ENCODE measurements at places on chromosomes 11 and 22.

DNA sequence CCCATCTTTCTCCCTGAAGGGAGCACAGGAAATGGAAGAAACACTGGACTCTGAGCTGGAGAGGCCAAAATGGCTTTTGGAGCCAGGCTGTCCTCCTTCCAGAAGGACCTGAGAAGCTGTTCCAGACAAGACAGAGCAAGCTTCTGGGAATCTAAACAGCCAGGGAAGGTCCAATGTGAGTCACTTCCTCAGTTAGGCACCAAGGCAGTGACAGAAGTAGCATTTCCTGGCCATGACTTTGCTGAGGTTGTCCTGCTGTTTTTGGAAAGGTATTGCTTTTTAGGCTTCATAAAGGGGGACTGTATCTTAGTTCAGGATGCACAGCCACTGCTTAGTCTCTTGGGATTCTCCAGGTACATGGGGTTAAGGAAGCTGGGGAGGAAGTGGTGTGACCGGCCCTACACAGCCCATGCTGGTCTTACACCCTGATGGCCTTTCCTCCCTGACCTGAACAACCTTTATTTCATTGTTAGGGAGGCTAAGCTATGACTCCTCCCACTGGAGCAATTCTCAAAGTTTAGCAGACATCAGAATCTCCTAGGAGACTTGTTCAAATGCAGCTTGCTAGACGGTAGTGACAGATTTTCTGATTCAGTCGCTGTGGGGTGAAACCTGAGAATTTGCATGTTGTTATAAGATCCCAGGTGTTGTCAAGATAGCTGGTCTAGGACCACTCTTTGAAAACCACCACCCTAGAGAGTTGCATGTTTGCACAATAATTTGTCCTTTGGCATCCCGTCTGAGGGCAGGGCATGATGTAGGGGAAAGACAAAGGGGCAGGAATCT lies 6.8 kb upstream of the INSC start:
- peak; percentile 17 for DNase-seq

DNA sequence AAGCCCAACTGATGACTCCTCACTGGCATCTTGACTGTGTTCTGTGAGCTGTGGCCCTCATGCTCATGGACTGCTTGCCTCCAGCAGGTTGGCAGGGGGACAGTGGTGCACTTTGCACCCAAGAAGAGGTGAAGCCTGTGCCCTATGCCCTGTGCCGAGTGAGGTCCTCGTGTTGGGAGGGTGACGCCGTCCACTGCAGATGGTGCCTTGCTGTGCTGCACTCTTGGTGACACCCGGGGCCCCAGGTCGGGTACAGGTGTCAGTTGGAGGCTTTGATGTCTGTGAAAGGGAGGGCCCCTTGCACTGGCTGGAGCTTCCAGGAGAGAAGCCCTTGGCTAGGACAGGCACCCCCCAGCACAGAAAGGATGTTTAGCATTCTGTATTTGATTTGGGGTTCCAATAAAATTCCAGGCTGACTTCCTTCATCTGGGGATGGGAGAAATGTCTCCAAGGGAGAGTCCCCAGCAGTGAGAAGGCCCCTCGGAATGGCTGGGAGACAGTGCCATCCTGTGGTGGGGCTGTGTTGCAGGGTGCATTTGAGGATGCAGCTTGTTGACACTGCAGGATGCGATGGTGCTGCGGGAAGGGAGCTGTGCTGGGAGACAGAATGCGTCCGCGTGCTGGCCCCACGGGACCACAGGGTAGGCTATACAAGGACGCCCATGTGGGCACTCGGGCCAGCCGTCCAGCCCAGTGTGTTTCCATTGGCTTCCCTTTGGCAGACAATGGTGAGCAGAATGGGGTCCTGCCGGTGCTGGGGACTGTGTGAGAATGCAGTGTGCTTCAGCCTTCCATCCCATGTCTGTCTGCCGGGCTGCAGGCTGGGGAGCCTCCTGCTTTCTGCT lies 2.5 kb upstream of the ZDHHC8 start:
- no peak for DNase-seq

DNA sequence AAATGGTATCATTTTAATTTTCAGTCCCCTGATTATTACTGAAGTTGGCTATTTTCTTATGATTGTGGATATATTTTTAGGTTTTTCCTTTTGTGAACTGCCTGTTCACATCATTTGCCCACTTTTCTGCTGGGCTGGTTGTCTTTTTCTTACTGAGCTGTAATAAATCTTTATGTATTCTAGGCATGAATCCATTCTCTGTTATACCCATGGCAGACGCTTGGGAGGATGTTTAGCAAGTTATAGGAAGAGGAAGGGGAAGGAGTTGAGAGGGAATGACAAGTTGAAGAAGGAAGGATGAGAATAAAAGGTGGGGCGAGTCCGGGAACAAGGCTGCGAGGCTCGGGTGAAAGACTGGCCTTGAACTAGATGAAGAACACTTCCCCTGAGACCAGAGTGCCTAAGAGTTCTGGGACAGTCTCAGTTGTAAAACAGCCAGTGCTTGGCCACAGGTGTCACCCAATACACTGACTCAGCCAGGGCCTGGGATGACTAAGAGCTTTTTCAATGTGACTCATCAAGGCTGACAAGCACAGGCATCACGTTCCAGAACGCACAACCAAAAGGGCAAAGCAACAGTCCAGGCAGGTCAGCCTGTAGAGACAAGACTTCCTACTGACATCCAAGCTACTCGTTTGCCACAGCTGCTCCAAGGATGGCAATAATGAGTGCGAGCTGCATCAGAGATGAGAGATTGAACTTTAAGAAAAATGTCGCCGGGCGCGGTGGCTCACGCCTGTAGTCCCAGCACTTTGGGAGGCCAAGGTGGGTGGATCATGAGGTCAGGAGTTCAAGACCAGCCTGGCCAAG lies 35.2 kb downstream of the LRFN4 start:
- peak; percentile 77 for DNase-seq

- DNase-seq, result no peak
Observed at GRCh38 chr11:77400775-77401449, 73.0 kb downstream of the PAK1 start.

DNA sequence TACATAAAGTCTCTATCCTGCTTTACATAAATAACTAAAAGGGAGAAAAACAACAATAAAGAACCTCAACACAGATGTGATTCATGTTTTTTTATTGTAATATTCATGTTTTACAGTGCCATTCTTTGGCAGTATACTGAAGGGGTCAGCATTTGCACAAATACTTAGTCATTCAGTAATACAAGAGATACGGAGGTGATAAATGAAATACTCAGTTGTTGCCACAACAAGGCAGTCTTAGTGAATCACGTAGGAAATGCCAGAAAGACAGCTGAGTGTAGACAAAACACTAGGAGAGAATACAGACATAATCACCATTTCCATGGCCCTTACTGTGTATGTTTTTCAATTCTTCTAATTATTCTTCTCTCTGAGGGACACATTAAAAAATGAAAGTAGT lies 910.4 kb downstream of the METTL15 start:
- DNase-seq, result no peak

DNA sequence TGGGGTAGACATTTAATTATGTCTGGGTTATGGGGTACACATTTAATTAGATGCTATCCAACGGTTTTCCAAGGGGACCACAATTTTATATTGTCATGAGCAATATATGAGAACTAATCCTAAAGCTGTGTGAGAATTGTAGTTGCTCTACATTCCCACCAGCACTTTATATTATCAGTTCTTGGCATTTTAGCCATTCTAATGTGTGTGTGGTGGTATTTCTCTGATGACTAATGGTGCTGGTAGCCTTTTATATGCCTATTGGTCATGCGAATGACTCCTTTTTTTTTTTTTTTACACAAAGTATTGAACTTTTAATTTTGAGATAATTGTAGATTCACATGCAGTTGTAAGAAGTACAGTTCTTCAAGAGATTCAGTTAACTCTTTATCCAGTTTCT lies 26.2 kb downstream of the TMEM135 start:
- DNase-seq, result no peak

- DNase-seq, result no peak
Observed at GRCh38 chr11:34910817-34911216, 5.4 kb downstream of the APIP start.

DNA sequence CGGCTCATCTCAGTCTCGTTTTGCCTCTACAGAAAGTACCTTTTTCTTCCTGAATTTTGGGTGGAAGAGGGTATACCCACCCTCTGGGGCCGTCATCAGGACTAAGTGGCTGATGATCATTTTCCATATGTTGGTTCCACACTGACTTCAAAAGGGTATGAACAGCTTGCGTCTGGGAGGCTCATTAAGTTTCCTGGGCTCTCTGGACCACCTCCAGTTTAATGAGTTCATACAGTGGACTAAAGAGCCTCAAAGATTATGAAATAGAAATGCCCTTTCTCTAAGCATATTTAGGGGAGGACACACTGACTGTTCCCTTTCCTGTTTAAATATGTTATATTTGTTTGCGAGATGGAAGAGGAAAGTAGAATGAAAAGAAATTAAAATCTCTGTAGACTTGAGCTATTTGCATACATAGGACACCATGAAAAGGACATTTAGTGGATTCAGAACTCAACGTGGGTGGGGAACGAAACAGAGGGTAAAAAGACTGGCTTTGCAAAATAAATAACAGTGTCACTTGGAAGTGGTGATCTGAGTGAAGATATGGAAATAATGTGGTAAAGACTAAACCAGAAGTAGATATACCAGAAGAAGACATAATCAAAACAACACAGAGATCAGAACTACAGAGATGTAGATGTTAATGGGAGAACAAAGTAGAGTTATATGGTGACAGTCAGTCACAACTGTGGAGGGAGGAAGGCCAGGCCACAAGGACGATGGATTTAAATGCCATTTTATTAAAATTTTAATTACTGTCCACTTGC lies 18.7 kb downstream of the LDLRAD3 start:
- DNase-seq, result no peak

- peak; percentile 85 for DNase-seq
Observed at GRCh38 chr11:117828611-117829368, 4.2 kb upstream of the FXYD2 start.

- DNase-seq, result no peak
Observed at GRCh38 chr11:78216571-78217287, 28.0 kb downstream of the USP35 start.

- DNase-seq, result no peak
Observed at GRCh38 chr22:47388331-47388730, 625.9 kb downstream of the TBC1D22A start.

DNA sequence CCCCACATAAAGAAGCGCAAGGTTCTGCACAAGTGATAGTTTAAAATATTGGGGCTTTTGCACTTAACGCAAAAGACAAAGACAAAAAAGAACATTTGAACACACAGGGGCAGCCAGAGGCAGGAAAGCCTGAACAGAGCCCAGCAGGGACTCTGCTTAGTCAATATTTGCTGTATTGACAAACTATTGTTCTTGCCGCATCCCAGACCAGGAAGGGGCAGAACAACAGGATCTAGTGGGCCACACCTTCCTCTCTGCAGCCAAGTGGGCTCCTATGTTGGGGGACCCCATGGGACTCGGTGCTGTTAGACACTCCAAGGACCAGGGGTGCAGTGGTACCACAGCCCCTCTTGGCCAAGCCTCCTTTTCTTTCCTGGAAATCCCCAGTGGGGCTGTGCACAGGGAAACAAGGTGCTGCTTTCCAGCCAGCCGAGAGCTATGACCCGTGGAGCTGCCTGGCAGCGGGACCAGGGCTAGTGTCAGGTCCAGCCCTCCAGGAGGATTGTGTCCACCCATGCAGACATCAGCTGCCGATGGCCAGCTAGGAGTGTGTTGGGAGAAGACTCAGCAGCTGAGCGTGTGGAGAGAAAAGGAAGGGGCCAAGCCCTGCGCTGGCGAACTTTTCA lies 43.3 kb upstream of the ANO1 start:
- no peak for DNase-seq

- no peak for DNase-seq
Observed at GRCh38 chr11:73019449-73019848, 122.7 kb downstream of the FCHSD2 start.

- no peak for DNase-seq
Observed at GRCh38 chr22:42892156-42892555, 35.1 kb upstream of the ARFGAP3 start.

GRCh38 chr11:111230122-111230465 lies 15.4 kb upstream of the POU2AF2 start:
- no peak for DNase-seq

- DNase-seq, result peak; percentile 65
Observed at GRCh38 chr11:58629857-58630256, 7.4 kb downstream of the CNTF start.

GRCh38 chr22:24164940-24165339 lies 16.3 kb upstream of the SUSD2 start:
- no peak for DNase-seq

- DNase-seq, result no peak
Observed at GRCh38 chr11:46338636-46338987, 8.7 kb upstream of the DGKZ start.

GRCh38 chr22:45549762-45550378 lies 47.2 kb downstream of the FBLN1 start:
- DNase-seq, result no peak

GRCh38 chr11:126118806-126119205 lies 56.1 kb upstream of the CDON start:
- no peak for DNase-seq

DNA sequence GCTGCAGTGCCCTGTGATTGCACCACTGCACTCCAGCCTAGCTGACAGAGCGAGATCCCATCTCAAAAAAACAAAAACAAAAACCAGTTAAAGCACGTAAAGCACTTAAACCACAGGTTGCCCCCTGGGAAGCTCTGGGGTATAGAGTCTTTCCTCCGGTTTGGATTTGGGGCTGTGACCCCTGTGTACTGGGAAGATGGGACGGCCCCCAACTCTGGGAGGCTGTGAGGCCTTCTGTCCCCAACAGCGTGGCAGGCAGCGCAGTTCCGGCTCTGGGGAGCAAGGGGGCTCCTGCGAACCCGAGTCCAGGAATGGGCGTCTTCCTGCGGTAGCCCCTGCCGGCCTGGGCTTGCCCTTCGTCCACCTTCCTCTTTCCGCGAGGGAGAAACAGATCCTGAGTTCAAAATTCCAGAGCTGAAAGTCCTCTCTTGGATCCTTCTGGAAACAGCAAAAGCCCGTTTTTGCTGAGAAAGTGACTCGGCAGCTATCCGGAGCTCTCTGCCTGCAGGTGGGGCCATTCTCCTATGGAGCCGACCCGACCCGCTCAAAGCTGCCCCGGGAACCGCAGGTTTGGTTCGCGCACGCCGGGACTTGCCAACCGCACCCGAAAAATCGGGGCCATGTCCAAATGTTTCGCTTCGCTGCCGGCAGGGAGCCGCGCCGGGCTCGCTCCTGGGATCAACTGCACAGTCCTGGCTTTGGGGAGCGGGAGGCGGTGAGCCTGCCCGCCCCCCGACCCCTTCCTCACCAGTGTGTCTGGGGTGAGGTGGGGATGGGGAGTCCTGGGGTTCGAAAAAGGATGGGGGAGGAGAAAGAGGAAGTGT lies 36.3 kb upstream of the POLA2 start:
- peak; percentile 72 for DNase-seq

DNA sequence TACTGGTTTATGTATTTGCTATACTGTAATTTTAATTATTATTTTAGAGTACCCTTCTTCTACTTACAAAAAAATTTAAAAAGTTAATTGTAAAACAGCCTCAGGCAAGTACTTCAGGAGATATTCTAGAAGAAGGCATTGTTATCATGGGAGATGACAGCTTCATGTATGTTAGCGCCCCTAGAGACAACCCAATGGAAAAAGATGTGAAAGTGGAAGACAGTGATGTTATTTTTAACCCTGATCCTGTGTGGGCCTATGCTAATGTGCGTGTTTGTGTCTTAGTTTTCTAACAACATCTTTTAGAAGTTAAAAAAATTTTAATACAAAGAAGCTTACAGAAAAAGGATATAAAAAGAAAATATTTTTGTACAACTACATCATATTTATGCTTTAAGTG lies 205.0 kb downstream of the FAM76B start:
- DNase-seq, result no peak

GRCh38 chr22:28799606-28800307 lies 612 bp downstream of the XBP1 start:
- no peak for DNase-seq

GRCh38 chr22:45781459-45781858 lies 109.8 kb downstream of the ATXN10 start:
- DNase-seq, result no peak
